Urinary bladder (tissue), 4 donors: ENCODE measurements at places on chromosomes 12 and 14.

GRCh38 chr14:35637269-35637668 is 103.3 kb downstream of the INSM2 start:
- no peak for DNase-seq

DNA sequence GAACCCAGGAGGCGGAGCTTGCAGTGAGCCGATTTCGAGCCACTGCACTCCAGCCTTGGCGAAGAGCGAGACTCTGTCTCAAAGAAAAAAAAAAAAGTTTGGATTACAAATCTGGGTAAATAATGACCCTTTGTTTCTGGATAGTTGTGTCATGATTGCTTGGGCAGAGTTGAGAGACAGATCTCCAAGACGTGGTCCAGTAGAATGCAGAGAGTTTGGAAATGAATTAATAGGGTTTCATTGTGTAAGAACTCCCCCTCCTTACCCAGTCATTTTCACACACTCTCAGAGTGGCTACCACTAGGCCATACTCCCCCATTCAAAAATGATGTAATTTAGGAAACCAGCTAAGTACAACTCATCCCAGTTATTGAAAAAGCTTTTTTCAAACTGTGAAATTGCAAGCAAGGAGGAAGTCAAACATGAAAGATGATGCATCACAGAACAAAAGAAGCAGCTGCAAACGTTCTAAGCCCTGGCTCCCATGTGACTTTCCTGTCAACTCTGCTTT is 1331.9 kb downstream of the AACS start:
- no peak for DNase-seq

DNA sequence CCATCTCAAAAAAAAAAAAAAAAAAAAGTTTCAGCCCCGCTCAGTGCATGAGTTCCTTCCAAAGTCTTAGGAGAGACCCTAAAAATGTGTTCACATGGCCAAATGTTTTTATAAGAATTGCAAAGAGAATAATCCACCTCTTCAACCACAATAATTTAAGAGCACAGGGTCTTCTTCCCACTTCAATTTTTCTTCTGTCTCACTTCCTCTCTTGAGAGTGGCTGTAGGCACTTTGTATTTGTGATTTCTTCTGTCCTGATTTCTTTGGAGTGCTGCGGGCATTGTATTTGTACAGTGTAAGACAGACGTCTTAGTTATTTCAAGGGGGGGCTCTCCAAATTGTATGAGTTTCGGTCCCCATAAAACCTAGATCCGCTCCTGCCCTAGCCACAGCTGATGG is 58.3 kb downstream of the C12orf56 start:
- DNase-seq = no peak

GRCh38 chr14:36716614-36717184 is 55.0 kb downstream of the PAX9 start:
- DNase-seq = no peak

DNA sequence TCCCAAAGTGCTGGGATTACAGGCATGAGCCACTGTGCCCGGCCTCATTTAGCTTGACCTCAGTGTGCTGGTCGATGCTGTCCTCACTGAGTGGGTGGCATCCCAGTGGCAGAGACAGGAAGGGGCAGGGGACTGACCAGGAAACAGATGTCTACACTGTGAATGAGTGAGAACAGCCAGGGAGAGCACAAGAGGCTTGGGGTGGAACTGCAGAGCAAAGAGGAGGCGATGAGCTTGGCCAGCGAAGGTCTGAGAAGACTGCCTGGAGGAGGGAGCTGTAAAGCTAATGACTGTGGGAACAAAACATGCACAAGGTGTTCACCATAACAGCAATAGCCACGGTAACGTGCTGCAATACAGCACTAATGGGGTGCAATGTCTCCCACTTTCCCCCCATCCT is 57.2 kb upstream of the BEGAIN start:
- no peak for DNase-seq

DNA sequence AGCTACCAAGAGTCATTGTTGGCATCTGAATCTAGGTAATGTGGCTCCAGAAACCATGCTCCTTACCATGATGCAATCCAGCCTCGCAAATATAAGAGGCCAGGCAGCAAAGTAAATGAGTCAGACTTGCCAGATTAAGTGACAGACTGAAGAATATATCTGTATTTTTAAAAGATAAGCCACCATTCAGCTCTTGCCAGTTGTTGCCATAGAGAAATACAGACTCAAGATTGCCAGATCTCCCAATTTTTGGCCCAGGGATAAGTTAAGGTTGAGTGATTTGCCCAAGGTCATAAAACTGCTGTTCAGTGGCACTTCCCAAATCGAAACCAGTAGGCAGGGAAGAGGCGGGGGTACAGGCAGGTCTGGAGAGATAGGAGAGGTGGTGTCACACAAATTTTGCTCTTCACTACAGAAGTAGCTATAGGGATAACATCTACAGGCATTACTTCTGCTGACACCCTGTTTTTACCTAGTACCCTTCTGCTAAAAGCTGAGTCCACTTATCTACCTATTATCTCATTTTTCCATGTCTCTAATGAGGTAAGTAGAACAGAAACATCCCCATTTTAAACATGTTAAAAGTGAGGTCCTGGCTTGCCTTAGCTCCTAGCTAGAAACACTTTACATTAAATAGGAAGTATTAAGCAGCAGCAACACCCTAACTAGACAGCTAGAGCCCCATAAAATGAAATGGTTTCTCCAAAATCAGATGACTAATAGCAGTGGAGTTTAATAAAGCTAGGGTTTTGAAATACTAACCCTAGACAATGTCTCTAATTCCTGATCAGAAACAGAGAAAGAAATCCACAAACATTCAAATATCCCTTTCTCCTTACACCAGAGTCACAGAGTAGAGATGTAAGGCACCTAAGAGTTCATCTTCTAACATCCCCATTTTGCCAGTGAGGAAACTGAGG is 19.5 kb downstream of the DCAF5 start:
- no peak for DNase-seq

- DNase-seq = peak; percentile 26
Observed at GRCh38 chr12:79690638-79691510, at the start of gene PAWR. TSS of gene PAWR (minus strand) at chr12:79690964. CDS start at chr12:79690244, 720 bp downstream.

DNA sequence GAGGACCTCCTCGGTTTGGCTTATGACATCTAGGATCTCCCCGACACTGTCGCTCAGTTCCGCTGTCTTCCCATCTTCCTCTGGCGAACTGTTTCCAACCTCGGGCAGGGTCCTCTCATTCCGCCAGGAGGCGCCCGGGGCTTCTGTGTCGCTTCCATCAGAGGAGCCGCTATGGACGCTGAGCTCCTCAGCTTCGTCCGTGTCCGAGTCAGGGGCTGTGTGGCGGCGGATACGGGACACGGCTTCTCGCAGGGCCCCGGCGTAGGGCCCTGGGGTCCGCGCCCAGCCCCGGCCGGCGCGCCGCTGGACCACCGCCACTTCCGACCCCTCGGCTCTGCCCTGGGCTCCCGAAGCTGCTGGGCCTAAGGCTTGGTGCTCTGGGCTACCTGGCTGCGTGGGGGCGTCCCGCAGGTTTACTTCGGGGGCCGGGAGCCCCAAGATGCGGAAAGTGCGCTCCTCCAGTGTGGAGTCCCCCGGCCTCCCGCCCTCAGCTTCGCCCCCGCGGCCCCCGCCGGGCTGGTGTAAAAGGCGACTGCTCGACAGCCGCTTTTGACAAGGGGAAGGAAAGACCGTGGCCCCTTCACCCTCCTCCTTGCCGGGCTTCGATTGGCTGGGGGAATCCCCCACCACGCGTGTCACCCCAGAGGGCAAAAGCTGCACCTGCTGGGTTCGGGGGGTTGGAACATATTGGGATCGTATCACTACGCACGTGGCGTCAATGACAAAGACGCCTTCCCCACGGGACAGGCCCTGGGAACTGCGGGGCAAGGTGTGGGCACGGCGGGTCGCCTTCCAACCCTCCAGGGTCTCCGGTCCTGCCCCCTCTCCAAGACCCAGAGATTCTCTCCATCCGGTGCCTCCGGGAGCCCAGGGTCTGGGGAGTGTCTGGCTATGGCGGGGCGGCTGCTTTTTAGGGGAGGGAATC is 2.1 kb downstream of the DDN start:
- DNase-seq = no peak

DNA sequence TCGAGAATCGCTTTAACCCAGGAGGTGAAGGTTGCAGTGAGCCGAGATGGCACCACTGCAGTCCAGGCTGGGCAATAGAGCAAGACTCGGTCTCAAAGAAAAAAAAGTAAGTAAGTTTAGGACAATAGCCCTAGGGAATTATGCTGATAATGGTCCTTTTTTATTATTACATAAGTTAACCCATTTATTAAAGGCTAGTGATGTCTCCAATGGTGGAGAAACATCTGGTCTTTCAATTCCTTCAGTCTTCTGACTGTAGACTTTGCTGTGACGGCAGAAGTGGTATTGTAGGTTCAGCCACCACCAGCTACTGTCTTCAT is 27.4 kb downstream of the DDX47 start:
- DNase-seq = no peak

DNA sequence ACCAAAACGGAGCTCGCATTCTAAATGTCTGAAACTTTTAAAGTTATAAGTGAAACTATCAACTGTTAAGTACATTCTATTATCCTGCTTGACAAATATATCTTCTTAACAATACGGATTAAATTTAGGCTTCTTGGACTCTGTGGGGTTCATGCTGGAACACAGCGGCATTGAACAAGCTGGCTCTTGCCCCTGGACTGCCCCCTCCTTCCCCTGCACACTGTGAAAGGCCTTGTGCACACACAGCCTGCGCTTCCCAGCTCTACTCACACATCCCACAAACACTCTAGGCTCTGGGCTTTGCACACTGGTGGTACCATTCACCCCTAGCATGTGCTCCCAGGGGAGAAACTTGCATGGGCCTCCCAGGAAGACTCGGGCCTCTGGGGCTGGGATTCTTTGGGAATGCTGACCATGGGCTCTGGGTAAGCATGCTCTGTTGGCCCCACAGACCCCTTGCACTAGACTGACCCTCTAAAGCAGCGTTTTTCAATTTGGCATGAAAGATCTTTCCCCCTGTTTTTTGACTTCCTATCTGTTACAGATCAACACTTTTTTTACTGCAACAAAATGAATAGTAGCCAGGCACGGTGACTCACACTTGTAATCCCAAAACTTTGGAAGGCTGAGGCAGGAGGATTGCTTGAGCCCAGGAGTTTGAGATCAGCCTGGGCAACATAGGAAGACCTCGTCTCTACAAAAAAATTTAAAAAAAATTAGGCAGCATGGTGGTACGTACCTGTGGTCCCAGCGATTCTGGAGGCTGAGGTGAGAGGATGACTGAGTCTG is 96.2 kb upstream of the CPM start:
- no peak for DNase-seq

DNA sequence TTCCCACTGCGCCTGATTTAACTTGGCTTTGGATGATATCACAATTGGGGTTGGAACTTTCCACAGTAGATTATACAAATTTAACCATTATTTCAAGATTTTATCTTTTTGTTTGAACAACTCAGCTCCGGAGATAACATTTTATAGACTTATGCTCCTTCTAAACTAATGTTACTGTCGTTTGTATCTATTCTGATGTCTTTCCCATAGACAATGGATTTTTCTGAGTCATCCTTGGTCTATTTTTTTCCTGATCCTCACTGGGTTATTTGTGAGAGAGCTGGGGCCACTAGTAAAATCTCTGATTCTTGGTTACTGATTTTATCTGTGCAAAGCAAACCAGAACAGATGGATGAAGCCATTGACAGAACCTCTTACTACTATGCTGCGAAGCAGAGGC is 175.1 kb downstream of the SLC38A4 start:
- no peak for DNase-seq

DNA sequence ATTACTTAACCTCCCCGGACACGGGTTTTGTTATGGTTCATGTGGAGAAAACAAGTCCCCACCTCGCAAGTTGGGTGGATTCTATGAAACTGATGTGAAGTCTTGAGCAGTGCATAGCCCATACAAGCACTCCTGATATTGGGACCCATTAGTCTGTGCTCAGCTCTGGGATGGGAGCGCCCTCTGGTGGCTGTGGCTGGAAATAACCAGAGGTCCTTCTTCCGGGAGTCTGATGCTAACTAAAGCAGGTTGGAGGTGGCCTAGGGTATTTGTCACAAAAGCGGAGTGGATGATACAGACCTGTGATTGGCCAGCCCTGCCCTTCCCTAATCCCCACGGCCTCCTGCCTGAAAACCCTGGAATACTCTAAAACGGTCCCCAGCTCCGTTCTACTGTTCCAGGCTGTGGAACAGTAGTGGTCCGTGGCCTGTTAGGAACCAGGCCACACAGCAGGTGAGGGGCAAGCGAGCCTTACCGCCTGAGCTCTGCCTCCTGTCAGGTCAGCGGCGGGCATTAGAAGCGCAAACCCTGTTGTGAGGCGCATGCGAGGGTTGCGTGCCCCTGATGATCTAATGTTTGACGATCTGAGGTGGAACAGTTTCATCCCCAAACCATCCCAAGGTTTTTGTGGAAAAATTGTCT is 6.4 kb downstream of the SLC48A1 start:
- DNase-seq = peak; percentile 83

- DNase-seq = no peak
Observed at GRCh38 chr14:73645248-73645610, 443 bp downstream of the DNAL1 start.

DNA sequence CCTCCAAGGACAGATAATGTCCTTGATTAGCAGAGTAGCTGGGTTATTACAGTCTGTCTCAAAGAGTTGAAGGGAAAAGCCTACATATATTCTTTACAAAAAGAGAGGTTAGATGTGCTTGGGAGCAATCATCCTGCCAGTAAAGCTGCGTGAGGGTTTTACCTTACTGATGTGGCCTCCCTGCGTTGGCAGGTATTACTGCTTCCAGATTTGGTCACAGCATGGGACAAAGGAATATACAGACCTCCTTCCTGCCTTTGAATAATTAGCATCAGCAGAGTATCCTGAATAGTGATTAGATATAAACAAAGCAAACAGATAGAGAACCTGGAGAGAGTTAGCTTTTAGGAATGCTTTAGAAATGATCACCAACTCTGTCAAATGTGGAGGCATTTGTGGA is 69.6 kb downstream of the TMTC2 start:
- DNase-seq = no peak

GRCh38 chr14:52883658-52884057 is 67.2 kb downstream of the FERMT2 start:
- DNase-seq = no peak

- DNase-seq = peak; percentile 53
Observed at GRCh38 chr12:74043343-74043742, 494.3 kb upstream of the ATXN7L3B start.

- no peak for DNase-seq
Observed at GRCh38 chr12:55631733-55632132, 5.0 kb upstream of the OR10P1 start.

DNA sequence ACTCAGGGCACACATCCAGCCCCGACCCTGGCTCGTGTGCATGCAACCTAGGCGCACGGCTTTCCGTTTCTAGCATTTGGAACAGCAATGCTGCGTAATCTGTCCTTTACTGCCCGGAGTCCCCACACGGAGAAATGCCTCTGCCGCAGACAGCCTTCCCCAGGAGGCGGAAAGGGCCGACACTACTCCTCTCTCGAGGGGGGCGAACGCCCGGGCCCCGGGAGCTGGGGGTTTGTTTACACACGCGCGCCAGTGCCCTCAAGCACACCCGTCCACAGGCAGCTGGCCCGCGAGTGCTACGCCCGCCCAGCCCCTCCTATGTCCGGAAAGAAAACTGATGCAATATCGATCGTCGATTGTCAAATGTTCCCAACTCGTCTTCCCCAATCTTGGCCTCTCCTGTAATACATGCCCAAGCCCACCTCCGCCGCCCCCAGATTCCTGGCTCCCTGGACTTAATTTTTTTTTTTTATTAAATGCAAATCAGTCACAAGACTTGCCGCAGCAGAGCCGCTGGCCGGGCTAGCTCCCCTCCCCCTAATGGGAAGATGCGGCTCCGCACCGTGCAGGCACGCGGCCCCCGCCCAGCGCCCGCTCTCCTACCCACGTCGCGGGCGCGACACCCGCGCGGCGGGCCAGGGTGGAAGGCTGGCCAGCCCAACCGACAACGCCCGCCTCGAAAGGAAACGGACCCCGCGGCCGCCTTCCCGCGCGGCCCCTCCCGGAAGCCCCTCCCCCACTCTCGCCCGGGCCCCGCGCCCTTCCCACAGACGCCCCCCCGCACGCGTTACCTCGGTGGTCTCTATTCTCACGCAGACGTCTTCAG is 642 bp downstream of the SLC38A2 start:
- DNase-seq = no peak
